ENCODE measurements at places on chromosomes 16 and 17.

GRCh38 chr17:5545051-5545987, 39.0 kb downstream of the NLRP1 start:
- DNase-seq = no peak

DNA sequence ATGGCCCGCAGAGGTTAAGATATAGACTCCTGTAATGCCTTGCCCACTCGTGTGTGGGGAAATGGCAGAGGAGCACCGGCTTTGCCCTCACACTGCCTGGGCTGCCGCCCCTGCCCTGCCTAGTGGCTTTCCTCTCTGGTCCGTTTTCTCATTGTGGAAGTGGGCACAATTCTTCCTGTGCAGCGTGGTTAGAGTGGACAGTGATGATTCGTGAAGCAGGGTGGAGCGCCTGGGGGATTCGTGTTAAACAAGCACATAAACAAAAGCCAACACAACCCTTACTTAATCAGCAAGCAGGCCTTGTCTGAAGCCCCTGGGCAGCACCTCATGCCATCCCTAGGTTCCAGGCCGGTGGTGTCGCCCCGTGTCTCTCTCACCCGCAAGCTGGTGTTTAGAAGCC, 269.7 kb downstream of the SEC14L1 start:
- no peak for DNase-seq

GRCh38 chr16:57749856-57750452, 14.4 kb downstream of the KATNB1 start:
- DNase-seq = no peak

DNA sequence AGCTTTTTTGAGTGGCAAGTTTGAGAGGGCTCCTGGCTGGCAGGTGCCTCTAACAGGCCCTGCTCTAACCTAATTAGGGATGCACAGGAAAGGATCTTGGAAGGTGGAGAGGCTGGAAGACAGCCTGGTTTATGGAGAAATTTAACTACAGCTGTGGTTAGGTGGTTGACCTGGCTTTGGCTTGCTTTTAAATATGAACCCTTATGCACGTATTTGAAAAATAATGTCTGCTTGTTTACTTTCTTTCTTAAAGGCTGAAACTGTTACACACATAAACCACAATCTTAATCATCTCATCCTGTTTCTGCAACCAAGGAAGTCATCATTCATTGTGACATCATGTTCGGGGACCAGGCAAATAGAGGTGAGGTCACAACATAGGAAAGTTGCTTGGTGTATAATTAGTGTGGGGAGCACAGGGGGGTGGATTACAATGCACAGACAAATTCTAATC, 23.1 kb upstream of the DHRS13 start:
- no peak for DNase-seq

Measured in mucosa of gallbladder (tissue), 1 donor.